Fibroblast of the conjunctiva (primary cell): ENCODE measurements at places on chromosomes 16 and 17.

GRCh38 chr17:2025622-2026309 lies 632 bp upstream of the RTN4RL1 start:
- peak; percentile 37 for DNase-seq

DNA sequence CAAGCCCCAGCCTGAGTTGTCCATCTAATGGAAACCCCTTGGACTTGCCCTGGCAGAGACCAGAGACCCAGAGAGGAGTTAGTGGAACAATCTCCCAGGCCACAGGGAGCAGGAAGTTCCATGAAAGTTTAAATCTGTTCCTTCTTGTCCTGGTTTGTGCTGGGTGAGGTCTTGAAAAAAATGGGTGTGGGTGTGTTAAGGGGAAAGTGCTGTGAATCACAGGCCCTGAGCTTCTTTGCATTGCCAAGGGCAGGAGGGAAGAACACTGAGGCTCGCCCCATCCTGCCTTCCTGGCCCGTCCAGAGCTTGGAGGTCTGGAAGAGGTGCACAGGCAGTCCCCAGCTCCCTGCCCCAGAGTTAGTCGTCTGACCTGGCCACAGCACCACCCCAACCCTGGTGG lies 2.3 kb downstream of the ADORA2B start:
- no peak for DNase-seq

DNA sequence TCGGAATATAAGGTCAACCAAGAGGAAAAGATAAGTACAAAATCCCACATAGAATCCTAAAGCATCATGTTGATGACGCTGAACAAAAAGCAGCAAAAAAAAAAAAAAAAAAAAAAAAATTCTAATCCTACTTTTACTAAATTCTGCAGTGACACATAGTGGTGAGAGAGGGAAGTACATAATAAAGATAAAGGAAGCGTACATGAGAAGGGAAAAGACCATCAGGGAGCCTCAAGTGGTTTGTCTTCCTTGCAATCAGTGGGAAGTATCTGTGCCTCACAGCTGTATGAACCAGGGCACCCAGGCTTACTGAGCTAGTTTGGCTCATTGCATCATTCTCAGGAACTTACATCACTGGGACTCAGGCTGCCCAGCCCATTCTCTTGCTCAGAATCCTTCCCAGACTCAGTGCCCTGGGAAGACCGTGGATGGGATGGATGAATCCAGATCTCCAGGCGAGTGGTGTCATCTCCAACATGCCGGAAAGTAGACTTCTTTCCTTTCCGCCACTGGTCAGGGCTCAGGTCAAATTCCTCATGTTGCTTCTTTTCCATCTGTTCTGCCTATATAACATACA lies 21.2 kb downstream of the SMG6 start:
- DNase-seq: peak; percentile 78

- no peak for DNase-seq
Observed at GRCh38 chr17:76735006-76735405, 2.1 kb downstream of the SRSF2 start.

DNA sequence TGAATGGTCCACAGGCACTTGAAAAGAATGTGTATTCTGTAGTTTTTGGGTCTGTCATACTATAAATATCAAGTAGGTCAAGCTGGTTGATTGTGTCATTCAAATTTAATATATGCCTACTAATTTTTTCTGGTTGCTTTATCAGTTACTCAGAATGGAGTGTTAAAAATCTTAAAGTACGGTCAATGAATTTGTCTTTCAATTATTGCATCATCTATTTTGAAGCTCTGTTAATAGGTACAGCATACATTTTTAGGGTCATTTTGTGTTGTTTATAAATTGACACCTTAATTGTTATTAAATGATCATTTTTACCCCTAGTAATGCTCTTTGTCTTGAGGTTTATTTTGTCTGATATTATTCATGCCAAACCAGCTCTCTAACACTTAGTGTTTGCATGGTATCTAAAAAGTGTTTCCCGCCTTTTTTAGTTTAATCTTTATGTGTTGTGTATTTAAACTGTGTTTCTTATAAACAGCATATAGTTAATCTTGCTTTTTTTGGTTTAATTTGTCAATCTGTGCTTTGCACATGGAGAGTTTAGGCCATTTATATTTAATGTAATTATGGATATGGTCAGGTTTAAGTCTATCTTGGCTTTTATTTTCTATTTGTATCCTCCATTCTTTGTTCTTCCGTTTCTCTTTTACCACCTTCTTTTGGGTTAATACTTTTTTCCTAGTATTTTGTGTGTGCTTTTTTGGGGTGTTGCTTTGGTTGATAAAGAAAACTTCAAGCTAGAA lies 204.9 kb upstream of the EEF2KMT start:
- DNase-seq: no peak

DNA sequence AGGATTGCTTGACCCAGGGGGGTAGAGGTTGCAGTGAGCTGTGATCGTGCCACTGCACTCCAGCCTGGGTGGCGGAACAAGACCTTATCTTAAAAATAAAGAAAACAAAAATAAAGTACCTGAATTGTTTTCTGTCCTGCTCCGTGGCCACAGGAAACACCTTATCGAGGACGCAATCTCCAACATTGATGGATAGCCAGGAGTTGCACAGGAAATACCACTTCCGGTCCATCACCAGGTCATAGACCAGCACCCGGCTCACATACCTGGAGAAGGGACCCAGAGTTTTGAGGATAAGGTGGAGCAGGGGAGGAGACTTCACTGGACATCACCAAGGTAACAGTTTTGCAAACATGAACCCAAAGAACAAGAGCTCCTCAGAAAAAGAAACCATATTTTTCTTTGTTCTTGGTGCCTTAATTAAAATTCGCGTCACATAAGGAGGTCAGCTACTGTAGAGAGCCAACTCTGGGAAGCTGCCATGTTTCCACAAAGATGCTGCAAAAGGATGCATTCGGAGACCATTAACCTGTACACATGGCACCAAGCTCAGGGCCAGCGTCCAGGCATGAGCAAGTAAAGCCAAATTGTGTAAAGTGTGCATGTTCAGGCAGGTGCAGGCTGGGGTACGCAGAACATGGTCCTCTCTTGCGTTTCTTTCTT lies 55.6 kb upstream of the GCSH start:
- DNase-seq: no peak

- DNase-seq: peak; percentile 65
Observed at GRCh38 chr17:16477255-16477654, 14.7 kb downstream of the LRRC75A start.

GRCh38 chr16:23052908-23053580 lies 96.2 kb downstream of the USP31 start:
- no peak for DNase-seq

DNA sequence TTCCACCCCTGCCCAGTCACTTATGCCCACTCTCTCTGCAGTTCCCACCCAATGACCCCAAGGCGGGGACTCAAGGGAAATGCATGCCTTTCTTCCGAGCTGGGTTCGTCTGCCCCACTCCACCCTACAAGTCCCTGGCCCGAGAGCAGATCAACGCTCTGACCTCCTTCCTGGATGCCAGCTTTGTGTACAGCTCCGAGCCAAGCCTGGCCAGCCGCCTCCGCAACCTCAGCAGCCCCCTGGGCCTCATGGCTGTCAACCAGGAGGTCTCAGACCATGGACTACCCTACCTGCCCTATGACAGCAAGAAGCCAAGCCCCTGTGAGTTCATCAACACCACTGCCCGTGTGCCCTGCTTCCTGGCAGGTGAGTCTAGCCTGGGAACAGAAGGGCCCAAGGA lies 13.8 kb downstream of the LPO start:
- no peak for DNase-seq

- DNase-seq: no peak
Observed at GRCh38 chr17:50458270-50458669, 10.4 kb downstream of the CHAD start.

GRCh38 chr17:39196808-39197291 lies 619 bp downstream of the CACNB1 start:
- DNase-seq: no peak

GRCh38 chr17:68660302-68660701 lies 59.1 kb upstream of the FAM20A start:
- no peak for DNase-seq

DNA sequence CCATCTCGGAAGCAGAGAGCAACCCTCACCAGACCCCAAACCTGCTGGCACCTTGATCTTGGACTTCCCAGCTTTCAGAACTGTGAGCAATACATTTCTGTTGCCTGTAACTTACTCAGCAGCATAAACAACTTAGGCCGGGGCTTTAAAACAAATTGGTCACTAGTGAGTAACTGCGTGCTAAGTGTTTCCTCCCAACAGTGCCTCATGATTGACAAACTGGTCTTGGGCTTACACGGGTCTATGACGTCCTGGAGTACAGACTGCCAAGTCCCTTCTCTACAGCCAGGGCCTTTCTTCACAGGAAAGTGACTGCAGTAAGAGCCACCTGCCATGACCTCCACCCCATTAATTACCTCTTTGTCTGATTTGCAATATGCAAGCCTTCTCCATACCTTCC lies 136.7 kb downstream of the XYLT1 start:
- DNase-seq: peak; percentile 76

DNA sequence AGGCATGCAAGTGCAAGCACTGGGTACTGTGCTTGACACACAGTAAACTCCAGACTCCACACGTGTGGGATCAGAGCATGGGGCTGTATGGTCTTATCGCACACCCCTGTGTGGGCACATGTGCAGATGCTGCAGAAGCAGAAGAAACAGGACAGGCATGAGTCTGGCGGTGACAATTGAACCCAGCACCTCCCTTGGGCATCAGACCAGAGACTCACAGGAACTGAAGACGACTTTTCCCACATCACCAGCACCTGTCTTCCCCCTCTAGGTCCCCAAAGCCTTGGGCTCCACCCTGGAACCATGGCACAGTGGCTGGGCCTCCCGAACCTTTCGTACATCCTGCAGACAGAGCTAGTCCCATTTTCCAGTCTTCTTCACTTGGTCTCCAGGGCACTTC lies 126.4 kb upstream of the CDH5 start:
- no peak for DNase-seq

DNA sequence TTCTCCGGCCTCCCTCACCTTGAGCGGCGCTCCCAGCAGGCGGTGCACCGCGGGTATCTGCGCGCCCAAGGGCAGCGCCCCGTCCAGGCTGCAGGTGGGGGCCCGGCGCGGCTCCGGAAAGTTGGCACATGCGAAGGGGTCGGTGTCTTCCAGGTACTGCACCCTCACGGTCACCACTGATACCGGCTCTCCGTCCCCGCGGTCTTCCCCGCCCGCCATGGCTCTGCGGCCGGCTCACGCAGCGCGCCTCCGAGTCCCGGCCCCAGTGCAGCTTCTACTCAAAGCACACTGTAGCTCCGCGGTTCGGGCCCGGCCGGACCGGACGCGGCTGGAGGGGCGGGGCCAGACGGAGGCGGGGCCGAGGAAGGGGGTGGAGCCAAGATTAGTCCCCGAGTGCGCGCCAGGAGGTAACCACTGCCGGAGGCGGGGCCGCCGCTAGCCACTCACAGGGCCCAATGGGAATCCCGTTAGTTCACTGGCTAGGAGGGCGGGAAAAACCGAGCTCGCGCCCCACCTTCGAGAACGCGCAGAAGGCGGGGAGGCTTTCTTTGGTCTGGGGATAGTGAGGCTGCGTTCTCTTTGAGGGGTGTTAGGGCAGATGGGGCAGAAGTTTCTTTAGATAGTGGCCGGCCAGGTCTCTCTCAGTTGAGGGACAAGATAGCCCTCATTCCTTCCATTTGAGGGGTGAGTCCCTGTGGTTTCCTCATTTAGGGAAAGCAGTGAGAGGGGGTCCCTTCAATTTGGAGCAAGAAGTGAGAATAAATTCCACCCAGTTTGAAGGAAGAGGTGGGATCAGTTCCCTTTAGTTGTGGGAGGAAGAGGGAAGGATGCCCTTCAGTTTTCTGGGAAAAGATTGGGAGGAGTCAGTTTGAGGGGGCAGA lies at the start of gene FHOD1:
TSS of gene FHOD1 (minus strand) at position 290 of the 881 bp plus-strand sequence. CDS start at position 219, 71 bp downstream.
- DNase-seq: peak; percentile 93

DNA sequence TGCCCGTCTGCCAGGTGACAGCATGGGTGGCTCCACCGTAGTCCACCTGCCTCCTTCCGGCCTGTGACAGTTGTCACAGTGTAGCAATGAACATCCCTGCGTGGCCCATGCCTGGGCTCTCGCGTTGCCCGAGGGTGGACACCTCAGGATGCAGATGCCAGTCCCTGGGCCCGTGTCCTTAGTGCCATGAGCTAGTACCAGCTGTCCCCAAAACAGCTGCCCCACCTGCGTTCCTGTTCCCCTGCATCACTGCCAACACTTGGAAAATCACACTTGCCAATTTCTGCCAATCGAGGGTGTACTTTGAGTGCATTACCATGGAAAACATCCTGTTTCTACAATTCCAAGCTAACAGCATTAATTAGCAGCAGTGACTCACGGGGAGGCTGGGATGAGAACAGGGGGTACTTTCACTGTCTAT lies 9.0 kb upstream of the C16orf95 start:
- DNase-seq: no peak

DNA sequence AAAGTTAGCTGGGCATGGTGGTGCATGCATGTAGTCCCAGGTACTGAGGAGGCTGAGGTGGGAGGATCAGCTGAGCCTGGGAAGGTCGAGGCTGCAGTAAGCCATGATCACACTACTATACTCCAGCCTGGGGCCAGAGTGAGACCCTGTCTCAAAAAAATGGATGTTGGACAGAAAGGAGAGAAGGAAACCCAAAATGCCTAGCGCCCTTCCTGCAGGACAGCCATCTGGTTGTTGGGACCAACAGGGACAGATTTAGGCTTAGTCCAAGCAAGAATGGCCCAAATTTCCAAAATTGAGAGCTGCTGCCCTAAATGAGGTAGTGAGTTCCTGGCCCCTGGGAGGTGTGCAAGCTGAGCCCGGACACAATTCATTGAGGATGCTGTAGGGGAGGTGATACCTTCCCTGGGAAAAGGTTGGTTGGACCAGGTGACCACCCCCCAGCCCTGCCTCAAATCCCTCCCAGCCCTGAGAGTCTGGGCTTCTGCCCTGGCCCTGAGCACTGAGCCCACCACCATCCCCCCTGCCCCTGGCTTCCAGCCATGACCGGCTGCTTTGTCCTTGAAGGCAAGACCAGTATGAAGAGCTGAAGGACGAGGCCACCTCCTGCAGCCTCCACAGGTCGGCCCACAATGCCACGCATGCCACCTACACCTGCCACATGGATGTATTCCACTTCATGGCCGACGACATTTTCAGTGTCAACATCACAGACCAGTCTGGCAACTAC lies 35.1 kb downstream of the IL21R start:
- no peak for DNase-seq

GRCh38 chr16:8767176-8767575 lies 30.3 kb downstream of the TMEM186 start:
- DNase-seq: no peak

GRCh38 chr17:8563024-8563776 lies 67.3 kb downstream of the MYH10 start:
- no peak for DNase-seq

DNA sequence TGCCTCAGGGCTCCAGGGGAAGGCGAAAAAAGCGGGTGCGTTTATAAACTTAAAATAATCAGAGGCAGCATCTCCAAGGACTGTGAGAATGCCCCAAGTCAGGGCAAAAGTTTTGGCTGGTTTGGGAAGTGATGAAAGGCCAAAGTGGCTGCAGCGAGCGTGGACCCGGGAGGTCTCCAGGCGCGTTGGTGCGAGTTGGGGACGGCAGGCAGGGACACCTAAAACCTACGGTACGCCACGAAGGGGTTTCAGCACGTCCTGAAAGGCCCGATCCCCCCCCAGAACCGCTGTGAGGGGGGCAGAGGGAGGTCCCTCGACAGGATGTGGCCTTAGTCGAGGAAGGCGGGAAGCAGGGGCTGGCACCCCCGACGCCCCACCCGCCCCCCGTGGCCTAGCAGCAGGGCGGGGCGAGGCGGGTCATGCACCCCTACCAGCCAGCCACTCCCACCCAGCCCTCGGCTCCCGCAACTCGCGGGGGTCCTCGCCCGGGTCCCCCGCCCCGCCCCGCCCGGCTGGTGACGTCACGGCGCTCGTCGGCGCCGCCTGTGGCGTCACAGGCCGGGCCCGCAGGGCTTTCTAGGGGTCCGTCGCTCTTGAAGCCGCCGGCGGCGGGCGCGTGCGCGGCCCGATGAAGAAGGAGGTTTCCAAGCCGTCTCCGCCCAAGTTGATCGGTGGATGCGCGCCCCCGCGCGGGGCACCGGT lies at the start of gene MYCBPAP:
TSS of gene MYCBPAP (plus strand) at position 569 of the 702 bp plus-strand sequence. CDS start 236 bp downstream, outside the sequence.
- peak; percentile 49 for DNase-seq
